Esophagus muscularis mucosa (tissue), 4 donors: ENCODE measurements at places on chromosomes 3 and 15. TPM values are rescaled to one million over a fixed set of nuclear protein-coding genes. Genes with fewer than 3 reads are reported as not detected.

GRIP2 gene
- total RNA-seq: 0.50 TPM

KLHL40 gene
- total RNA-seq: 0.17 TPM

TGM4 gene
- not detected for total RNA-seq

CIP2A gene
- 2.0 TPM for total RNA-seq

LNP1 gene
- 1.8 TPM for total RNA-seq

ITIH1 gene
- not detected for total RNA-seq

ARNT2 gene
- 5.4 TPM for total RNA-seq

KLHL6 gene
- 0.71 TPM for total RNA-seq

PPM1M gene
- total RNA-seq: 30.3 TPM

BUB1B gene
- total RNA-seq: 1.3 TPM

PROS1 gene
- 43.7 TPM for total RNA-seq

GOLGA8G gene
- total RNA-seq: 0.17 TPM

ITGA11 gene
- 3.3 TPM for total RNA-seq

TP63 gene
- under 0.01 TPM for total RNA-seq

CELF6 gene
- 4.6 TPM for total RNA-seq

PPP1R14D gene
- total RNA-seq: not detected

CNTN6 gene
- total RNA-seq: 0.06 TPM

- no peak for DNase-seq
These were observed 33.1 kb downstream of the GRK7 start for GRCh38 chr3:141796081-141796888.

DNA sequence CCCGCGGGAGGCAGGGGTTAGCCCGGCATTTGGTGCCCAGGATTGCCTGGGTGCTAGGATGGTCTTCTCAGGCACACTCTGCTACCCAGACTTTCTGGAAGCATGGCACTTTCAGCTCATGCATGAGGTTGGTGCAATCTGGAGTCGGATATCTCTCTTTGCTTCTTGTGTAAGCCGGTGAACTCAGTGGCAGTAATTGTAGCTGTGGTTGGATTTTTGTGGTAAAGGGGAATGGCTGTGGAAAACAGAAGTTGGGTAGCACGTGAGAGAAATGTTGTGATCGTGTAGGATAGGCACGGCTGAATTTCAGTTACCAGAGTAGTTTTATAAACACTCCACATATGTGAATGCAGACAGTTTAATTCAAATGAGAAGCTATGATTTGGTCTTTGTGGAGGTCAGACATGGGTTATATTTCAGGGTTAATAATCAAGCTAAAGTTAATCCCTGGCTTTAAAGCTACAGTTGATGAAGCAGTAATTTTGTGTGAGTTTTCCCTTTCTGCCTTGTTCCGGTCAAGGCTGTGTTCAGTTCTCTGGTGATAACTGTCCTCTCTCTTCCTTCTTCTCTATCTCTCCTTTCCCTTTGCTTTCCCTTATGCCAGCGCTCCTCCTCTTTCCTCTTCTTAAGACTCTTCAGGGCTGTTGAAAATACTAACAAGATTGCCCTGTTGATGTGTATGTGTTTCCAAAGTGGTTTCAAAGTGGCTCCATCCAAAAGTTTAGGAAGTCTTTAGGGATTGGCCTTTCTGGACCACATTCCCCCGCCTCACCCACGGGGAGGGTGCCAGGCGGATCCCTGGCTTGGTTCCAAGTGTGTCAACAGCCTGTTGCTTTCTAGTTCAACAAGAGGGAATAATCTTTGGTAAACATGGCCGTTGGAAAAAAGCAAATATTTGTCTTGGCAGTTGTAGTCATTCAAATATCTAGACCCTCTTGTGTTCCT, 404.6 kb upstream of the C2CD4B start:
- no peak for DNase-seq

GRCh38 chr3:177286034-177286433, 88.8 kb upstream of the TBL1XR1 start:
- DNase-seq: no peak

DNA sequence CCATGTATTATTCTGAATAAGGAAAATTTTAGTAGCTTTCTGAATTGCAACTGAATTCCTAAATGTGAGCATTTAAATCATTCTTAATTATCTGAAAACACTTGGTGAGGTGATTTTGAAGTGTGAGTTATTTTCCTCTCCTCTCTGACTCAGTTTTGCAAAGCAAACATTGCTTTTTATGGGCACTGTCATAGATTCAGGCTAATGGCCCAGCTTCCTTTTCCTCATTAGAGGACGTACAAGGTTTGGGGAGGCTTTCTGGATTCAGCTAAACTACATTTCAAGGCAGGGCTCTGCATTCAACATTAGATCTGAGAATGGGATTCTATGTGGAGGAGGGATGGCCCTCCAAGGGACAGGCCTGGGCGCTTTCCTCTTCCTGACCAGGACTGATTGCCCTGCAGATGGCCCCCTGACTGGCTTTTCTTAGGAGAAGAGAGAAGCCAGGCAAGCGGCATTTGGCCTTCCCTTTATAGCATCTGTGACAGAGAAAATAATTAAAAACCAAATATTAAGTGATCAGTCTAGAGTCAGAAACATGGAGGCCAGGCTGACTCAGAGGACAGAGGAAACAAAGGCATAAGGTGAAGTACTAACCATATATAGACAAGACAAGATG, 53.0 kb upstream of the STXBP5L start:
- DNase-seq: no peak

GRCh38 chr3:197567904-197568681, 12.3 kb upstream of the BDH1 start:
- no peak for DNase-seq

DNA sequence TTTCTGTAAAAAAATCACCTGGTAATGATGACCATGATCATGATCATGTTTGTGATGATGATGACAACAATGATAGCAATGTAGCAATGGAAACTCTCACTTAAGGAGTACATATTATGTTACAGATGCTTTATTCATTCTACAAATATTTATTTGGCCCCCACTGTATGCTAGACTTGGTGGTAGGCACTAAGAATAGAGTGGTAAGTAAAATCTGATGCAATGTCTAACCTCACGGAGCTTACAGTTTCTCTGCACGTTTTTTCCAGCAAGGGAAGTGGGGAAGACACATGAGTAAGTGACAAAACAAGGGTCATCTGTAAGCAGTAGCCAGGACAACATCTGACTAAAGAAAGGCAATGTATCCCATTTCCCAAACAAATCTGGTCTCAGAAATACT, 199.4 kb upstream of the MRPL3 start:
- no peak for DNase-seq

GRCh38 chr15:31050953-31051352, 50.6 kb downstream of the TRPM1 start:
- DNase-seq: no peak

DNA sequence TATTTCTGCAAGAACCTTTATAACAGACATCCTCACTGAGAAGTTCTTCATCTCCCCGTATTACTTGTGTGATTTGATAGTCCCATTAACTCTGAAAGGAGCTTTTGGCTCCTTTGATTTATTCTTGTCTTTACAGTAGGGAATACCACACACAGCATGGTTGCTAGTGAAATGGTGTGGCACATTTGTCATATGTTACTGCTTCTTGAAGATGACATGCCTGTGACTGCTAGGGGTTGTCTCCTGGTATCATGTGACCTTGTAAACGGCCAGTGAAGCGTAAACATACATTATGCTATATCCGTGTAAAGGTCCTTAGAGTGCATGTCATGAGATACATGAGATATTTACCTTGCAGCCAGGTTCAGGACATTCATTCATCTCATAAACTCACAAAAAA, 197.9 kb downstream of the RYR3 start:
- no peak for DNase-seq

GRCh38 chr3:87181551-87181950, 45.6 kb upstream of the CHMP2B start:
- no peak for DNase-seq

- no peak for DNase-seq
These were observed 52.7 kb downstream of the CHST2 start for GRCh38 chr3:143172062-143172794.

DNA sequence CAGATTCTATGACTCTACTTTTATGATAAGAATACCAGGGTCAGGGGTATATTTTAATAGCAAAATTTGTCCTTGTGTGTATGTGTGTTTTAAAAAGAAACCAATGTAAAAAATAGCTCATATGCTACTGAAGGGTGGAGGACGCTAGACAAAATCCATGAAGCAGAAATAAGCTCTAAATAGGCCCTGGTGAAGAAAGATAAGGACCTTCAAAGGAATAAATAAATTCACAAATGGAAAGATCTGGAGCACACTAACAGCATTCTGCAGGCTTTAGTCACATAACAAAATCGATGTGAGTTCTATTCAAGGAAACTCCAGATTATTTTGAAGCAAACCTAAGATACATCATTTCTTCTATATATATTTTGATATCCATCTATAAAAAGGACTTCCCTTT, 27.2 kb upstream of the ATP11B start:
- no peak for DNase-seq

- DNase-seq: no peak
These were observed 202.2 kb downstream of the OPA1 start for GRCh38 chr3:193795062-193795690.

- DNase-seq: no peak
These were observed 18.8 kb upstream of the GOLGA8J start for GRCh38 chr15:30063835-30064546.

- DNase-seq: no peak
These were observed 33.3 kb downstream of the CA12 start for GRCh38 chr15:63348392-63348791.

GRCh38 chr15:23629234-23629805, 18.3 kb downstream of the MAGEL2 start:
- DNase-seq: no peak

- no peak for DNase-seq
These were observed 18.8 kb downstream of the PLXND1 start for GRCh38 chr3:129587566-129588210.

- no peak for DNase-seq
These were observed 8.8 kb downstream of the TMOD3 start for GRCh38 chr15:51838270-51838669.

- no peak for DNase-seq
These were observed 25.6 kb upstream of the C3orf62 start for GRCh38 chr3:49302613-49303012.

DNA sequence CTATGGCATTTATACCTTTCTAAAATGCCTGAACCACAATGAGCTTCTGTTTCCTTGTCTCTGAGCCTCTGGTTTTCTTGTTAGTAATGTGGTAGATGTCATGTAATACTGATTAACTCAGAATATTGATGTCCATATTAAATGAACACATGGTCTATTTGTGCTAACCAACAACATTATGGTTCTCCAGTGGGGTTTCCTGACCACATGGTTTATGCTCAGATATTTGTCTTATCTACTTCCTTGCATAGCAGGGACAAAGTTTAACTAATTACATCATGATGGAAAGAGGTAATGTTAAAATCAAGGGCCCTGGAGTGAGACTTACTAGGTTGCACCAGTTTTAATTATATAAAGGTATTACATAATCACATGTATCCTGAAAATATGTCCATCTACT, 62.6 kb upstream of the SCN10A start:
- no peak for DNase-seq

DNA sequence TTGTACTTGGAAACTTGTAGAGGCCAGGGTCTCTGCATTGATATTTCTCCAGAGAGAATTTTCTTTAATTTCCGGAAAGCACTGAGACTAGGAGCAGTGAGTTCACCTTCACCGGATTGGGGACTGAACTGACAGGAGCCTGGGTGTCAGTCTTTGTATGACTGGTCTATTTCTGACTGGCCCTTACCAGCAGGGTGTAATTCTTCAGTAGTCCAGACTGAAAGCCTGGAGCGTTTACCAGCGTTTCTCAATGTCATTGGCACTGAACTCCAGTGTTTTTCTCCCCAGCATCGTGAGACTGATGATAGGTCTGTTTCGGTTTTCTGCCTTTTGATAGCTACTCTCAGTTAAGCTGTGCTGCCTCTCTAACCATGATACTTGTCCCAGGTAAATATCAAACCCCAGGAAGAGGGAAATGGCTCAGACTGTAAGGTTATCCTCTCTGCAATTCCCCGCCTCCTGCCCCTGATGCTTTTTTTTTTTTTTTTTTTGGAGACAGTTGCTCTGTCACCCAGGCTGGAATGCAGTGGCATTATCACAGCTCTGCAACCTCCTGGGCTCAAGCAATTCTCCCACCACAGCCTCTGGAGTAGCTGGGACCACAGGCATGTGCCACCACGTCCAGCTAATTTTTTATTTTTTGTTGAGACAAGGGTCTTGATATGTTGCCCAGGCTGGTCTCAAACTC, 103.6 kb downstream of the CACNA2D3 start:
- no peak for DNase-seq

- DNase-seq: no peak
These were observed 6.7 kb downstream of the P2RY12 start for GRCh38 chr3:151377768-151378385.

GRCh38 chr15:100048736-100049135, 293.0 kb downstream of the ADAMTS17 start:
- DNase-seq: no peak

DNA sequence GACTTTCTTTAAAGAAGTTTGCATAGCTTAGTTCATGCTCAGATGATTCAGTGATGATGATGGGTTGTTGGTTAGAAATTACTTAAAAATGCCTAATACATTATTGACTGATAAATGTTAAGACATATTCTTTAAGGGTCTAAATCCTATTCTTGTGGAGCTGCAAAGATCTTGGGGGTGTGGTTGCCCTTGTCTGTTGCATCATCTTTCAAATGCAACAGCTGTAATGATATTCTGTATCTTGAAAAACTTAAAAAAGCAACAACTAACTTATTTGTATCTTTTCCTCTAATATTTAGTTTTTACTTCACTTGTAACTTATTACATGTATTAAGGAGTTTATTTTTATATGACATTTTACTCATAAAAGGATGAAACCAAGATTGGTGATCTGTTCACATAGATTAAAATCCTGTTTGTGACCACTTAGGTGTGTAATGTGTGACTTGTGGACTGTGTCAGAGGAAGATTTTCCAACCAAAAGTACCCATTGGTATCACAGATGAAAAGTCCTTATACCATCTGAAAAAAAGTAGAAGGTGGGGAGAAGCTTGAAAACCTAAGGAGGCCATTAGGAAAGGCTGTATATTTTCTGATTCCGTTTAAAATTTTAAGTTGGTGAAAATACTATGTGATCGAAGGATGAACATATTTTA, 142.8 kb downstream of the IGF1R start:
- no peak for DNase-seq

GRCh38 chr3:22371036-22371435, 620.0 kb upstream of the ZNF385D start:
- no peak for DNase-seq

GRCh38 chr3:185779461-185779860, 45.4 kb downstream of the IGF2BP2 start:
- no peak for DNase-seq

GRCh38 chr3:74295479-74295878, 319.0 kb downstream of the CNTN3 start:
- DNase-seq: no peak

GRCh38 chr3:15276028-15276724, 56.2 kb downstream of the SH3BP5 start:
- DNase-seq: no peak

DNA sequence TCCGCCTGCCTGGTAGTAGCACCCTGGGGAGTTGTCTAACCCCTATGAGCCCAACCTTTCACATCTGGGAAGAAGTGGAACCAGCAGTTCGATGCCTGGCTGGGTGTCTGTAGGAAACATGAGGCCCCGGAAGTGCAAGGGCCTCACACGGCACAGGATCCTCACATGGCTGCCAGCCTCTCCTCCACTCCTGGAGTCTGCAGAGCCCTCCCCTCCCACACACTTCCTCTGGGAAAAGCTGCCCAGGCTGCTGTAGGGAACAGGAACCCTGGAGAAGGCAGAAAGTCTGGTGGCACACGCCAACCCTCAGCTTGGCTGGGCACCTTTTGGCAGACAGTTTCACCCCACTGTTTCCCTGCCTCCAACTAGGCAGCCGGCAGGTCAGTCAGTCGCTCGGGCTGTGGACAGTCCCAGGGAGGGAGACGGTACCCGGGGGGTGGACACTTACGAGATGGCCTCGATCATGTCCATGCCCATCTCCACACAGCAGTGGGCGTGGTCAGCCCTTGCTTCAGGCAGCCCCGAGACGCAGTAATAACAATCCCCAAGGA, 118.4 kb downstream of the ADCY5 start:
- DNase-seq: no peak
